ENCODE measurements at places on chromosomes 6 and 20. TPM values are rescaled to one million over a fixed set of nuclear protein-coding genes. Genes with fewer than 3 reads are reported as not detected.

CDSN gene
- total RNA-seq, result not detected

LTB gene
- total RNA-seq, result not detected

UBE2J1 gene
- total RNA-seq, result 64.0 TPM

COL10A1 gene
- total RNA-seq, result not detected

TRAPPC3L gene
- under 0.01 TPM for total RNA-seq

TRIM15 gene
- not detected for total RNA-seq

MAK gene
- total RNA-seq, result under 0.01 TPM

ARHGAP18 gene
- total RNA-seq, result 10.2 TPM

OR11A1 gene
- not detected for total RNA-seq

COL19A1 gene
- 3.7 TPM for total RNA-seq

CD24 gene
- 1,434 TPM for total RNA-seq

DNAH8 gene
- total RNA-seq, result under 0.01 TPM

MYCT1 gene
- total RNA-seq, result 4.5 TPM

CTAGE9 gene
- total RNA-seq, result not detected

CABLES2 gene
- total RNA-seq, result 2.9 TPM

TRIM31 gene
- total RNA-seq, result not detected

PSMB9 gene
- 0.82 TPM for total RNA-seq

SPATA25 gene
- 2.0 TPM for total RNA-seq

BICRAL gene
- 23.2 TPM for total RNA-seq

MAS1L gene
- total RNA-seq, result not detected

COL9A3 gene
- 10.2 TPM for total RNA-seq

SUMO4 gene
- total RNA-seq, result 2.4 TPM

CST4 gene
- not detected for total RNA-seq

BPIFB2 gene
- not detected for total RNA-seq

PRR3 gene
- total RNA-seq, result 12.2 TPM

RAB44 gene
- not detected for total RNA-seq

FRK gene
- total RNA-seq, result 0.41 TPM

ECT2L gene
- total RNA-seq, result 0.82 TPM

SLC17A4 gene
- under 0.01 TPM for total RNA-seq

SS18L1 gene
- total RNA-seq, result 86.0 TPM

LINC00237 gene
- total RNA-seq, result 0.82 TPM

TBCC gene
- total RNA-seq, result 79.1 TPM

PRSS35 gene
- total RNA-seq, result 2.0 TPM

SEMG1 gene
- total RNA-seq, result not detected

CPXM1 gene
- 7.3 TPM for total RNA-seq

BTN1A1 gene
- total RNA-seq, result not detected

MOG gene
- under 0.01 TPM for total RNA-seq

ALDH8A1 gene
- 3.3 TPM for total RNA-seq

TFAP2C gene
- 2.4 TPM for total RNA-seq

PSORS1C2 gene
- total RNA-seq, result not detected

HCRTR2 gene
- total RNA-seq, result 30.6 TPM

OR2H1 gene
- total RNA-seq, result under 0.01 TPM

LGSN gene
- total RNA-seq, result 0.82 TPM

TREM1 gene
- total RNA-seq, result not detected

MYL9 gene
- total RNA-seq, result 0.41 TPM

ANGPT4 gene
- total RNA-seq, result not detected

DOK5 gene
- total RNA-seq, result 236 TPM

ZBTB9 gene
- 9.0 TPM for total RNA-seq

DPPA5 gene
- not detected for total RNA-seq

RAD21L1 gene
- under 0.01 TPM for total RNA-seq

SMIM26 gene
- total RNA-seq, result 101 TPM

ASF1A gene
- total RNA-seq, result 40.4 TPM

ELOVL2 gene
- total RNA-seq, result 55.4 TPM

FOXP4 gene
- 0.82 TPM for total RNA-seq

Data from frontal cortex (tissue), 4 donors.